ENCODE measurements at places on chromosomes 13 and 19.

DNA sequence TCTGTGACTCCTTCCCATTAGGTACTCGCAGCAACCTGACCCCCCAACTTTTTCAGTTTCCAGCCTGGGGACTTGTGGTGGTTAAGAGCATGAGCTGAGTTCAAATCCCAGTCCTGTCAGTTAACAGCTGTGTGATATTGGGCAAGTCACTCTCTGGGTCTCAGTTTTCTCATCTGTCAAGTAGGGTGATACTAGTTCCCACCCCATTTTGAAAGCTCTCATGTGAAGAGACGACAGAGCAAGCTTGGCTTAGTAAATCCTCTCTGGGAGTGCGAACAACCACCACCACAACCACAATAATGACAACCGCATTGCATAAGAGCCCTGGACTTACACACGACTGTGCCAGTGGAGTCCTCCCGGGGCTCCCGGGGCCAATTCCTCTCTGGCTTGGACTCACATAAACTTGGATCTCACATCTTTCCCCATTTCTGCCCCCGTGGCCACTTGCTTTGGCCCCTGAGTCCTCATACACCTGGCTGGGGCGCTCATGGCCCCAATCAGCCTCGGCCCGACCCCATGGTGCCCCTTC is 454 bp downstream of the BLVRB start:
- DNase-seq: no peak

DNA sequence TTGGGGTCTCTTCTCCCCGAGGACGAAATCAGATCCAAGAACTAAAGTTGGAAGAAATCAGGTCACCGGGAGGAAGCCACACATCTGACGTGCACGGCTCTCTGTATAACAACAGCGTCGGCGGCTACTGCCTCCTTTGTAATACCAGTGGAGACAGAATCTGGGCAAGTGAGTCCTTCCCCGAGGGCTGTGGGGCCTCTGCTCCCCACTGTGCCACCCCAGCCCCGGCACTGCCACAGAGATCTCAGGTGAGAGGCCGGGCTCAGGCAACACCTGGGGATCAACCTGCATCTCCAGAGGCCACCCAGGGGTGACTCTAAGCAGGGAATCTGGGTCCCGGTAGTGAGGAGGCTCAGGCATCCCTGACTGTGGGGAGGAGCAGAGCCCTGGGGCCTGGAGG is 33.7 kb upstream of the C13orf46 start:
- no peak for DNase-seq

GRCh38 chr13:43983373-43983772 is 103.7 kb downstream of the LACC1 start:
- DNase-seq: no peak

- no peak for DNase-seq
Measured at GRCh38 chr13:98443329-98443728, 133.6 kb downstream of the STK24 start.

DNA sequence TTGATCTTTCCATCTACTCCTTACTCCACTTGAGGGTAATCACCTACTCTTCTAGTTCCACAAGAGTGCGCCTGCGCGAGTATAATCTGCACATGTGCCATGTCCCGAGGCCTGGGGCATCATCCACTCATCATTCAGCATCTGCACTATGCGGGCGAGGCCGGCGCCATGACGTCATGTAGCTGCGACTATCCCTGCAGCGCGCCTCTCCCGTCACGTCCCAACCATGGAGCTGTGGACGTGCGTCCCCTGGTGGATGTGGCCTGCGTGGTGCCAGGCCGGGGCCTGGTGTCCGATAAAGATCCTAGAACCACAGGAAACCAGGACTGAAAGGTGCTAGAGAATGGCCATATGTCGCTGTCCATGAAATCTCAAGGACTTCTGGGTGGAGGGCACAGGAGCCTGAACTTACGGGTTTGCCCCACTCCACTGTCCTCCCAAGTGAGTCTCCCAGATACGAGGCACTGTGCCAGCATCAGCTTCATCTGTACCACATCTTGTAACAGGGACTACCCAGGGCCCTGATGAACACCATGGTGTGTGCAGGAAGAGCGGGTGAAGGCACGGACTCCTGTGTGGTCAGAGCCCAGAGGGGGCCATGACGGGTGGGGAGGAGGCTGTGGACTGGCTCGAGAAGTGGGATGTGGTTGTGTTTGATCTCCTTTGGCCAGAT is 2.7 kb upstream of the KLK2 start:
- no peak for DNase-seq
